ENCODE measurements at places on chromosomes 1 and 21.
A peak's percentile ranks its signal among the peaks of the same experiment; 100 is the strongest.

DNA sequence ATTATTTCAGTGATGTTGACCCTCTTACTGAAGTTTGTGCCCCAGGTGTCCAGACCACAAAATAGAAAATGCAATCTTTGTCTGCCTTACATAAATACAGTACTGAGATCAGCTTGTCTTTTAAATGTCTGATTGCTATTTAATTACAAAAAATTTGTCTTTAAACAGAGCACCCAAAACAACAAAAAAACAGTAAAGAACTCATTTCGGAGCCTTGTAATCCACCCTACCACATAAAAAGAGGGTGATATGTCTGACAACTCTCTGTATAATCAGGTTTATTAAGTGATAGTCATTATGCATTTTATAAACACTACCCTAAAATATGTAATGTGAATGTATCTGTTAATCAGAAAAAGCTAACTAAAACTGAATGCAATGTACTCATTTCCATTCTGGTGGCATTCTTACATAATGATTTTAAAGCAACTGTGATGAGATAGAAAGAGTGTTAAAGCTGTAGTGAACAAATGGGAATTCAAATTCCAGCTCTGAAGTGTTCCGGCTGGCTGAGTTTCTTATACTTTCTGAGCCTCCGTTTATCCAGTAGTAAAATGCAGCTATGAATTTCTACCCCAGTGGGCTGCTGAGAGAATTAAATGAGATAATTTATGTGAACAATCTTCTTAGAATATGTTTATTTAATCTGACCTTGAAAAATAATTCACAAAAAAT lies 486.6 kb downstream of the USP25 start:
- no peak for DNase-seq

DNA sequence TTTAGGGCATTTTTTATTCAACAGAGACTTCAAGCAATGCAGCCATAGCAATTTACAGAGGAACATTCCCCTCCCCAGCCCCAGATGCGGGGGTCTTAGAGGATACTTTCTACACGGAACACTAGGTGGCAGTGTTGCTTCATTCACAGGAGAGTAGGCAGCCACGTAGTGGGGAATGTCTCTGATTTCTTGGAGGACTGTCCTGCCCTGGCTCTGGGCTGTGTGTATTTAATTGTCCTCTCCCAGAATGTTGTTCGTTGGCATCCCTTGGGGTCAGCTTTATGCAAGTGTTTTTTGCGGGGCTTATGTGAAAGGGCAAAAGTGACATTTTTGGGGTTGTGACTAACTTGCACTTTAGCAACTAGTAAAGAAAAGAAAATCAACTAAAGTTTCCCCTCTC lies 96.9 kb downstream of the PAPPA2 start:
- DNase-seq = peak; percentile 19

DNA sequence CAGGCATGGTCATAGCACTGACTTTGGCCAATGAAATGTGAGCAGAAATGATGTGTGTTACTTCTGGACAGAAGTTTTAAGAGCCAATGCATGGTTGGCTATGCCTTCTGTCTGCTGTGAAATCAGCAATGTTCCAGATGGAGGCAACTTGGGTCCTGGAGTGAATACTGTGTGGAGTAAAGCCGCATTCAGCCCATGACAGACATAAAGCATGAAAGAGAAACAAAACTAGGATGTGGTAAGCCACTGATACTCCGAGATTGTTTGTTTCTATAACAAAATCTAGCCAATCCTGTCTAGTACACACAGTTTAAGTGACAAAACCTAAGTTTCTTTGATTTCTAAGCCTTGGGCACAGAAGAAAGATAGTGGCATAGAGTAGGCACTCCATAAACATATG lies 47.1 kb upstream of the ARHGAP29 start:
- no peak for DNase-seq

DNA sequence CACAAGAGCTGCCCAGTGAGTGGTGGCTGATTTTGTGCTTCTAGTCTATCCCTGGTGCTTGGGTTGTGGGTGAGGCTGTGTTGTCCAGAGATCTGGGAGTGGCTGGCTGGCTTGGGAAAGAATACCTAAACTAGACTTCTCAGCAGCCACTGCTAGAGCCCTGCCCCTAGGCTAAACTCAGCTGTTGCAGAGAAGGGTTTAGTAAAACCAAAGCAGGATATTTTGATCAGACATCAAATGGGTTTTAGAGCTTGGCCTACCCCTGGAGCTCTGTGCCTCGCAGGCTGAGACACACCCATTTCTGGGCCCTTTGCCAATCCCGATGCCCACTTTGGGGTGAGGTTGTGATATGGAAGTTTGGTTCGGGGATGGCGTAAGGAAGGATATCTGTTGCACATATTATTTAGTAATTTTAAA lies 88.5 kb downstream of the UCK2 start:
- peak; percentile 31 for DNase-seq

GRCh38 chr1:57599236-57599994 lies 175.6 kb upstream of the DAB1 start:
- DNase-seq = no peak

GRCh38 chr1:84259376-84259775 lies 42.1 kb upstream of the SAMD13 start:
- no peak for DNase-seq

GRCh38 chr1:205258261-205258691 lies 30.5 kb downstream of the TMCC2 start:
- no peak for DNase-seq

- no peak for DNase-seq
Observed at GRCh38 chr1:21641967-21642739, 27.0 kb downstream of the RAP1GAP start.

DNA sequence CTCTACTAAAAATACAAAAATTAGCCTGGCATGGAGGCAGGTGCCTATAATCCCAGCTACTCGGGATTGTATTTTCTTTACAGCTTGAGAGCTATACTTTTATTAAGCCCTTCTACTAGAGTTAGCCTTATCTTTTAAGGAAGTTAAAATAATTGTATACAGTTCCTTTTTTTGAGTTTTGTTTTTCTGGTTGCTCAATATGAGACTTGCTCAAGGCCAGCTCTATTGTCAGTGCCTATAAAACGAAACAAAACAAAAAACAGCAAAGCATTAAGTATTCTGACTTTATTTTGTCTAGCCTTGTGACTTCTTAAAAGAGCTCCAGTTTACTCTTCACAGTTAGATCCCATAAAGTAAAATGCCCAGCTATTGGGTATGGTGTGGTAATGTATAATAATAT lies 17.2 kb downstream of the PKN2 start:
- DNase-seq = peak; percentile 98

DNA sequence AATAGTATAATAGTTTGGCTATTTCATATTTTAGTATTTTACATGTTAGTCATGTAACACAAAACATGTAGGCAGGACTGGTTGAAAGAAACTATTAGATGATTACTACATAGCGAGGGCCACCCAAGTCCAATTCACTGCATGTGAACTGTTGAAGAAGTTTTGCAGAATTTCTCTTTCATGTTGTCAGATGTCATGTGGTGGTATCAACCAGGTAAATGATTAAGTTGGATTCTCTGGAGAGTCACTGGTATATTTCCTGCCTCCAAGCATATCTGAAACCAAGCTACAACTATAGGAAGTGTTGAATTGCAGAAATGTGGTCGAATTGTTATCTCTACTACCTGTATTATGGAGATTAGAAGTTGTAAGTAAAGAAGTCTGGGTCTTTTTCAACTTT lies 137.8 kb upstream of the DPYD start:
- no peak for DNase-seq

- no peak for DNase-seq
Observed at GRCh38 chr1:151718011-151718431, 1.4 kb upstream of the CELF3 start.

- DNase-seq = no peak
Observed at GRCh38 chr1:236140705-236141446, 1.5 kb upstream of the GPR137B start.

DNA sequence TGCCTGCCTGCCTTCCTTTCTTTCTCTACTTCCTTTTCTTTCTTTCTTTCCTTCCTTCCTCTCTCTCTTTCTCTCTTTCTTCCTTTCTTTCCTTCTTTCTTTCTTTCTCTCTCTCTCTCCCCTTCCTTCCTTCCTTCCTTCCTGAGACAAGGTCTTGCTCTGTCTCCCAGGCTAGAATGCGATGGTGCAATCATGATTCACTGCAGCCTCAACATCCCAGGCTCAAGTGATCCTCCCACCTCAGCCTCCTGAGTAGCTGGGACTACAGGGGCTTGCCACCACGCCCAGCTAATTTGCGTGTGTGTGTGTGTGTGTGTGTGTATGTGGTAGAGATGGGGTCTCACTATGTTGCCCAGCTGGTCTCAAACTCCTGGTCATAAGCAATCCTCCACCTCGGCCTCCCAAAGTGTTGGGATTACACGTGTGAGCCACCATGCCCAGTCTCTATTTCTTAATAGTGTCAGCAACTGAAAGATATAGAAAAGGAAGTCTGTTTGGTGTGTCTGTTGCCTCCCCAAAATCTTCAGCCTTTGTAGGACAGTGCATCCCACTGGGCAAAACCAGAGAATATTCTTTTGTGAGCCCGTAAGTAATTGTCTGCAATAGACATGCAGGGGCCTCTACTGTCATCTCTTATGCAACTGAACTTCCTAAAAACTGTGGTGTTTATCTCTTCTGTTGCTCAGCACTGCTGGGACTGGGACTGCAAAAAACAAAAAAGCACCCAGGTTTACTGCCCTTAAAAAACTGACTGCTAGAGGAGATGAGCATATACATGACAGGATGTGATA lies 20.9 kb upstream of the RAB4A start:
- DNase-seq = peak; percentile 80
